ENCODE measurements at places on chromosomes 7 and 10.

DNA sequence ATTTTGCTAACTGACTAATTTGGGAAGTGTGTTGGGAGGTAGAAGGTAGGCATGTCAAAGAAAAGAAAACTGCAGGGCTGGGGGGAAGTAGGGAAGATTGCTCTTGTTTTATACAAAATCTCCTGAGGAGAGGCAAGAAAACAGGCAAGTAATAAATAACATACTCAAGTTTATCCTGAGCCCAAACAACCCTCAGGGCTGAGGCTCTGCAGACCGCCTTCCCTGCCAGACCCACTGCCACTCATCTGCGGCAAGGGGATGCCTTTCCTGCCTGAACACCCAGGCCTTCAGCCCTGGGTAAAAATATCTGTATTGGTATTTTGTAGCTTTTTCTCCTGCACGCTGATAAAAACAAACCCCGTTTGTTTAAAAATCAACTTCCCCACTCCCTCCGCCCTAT is 399.8 kb upstream of the NFE2L3 start:
- no peak for DNase-seq

DNA sequence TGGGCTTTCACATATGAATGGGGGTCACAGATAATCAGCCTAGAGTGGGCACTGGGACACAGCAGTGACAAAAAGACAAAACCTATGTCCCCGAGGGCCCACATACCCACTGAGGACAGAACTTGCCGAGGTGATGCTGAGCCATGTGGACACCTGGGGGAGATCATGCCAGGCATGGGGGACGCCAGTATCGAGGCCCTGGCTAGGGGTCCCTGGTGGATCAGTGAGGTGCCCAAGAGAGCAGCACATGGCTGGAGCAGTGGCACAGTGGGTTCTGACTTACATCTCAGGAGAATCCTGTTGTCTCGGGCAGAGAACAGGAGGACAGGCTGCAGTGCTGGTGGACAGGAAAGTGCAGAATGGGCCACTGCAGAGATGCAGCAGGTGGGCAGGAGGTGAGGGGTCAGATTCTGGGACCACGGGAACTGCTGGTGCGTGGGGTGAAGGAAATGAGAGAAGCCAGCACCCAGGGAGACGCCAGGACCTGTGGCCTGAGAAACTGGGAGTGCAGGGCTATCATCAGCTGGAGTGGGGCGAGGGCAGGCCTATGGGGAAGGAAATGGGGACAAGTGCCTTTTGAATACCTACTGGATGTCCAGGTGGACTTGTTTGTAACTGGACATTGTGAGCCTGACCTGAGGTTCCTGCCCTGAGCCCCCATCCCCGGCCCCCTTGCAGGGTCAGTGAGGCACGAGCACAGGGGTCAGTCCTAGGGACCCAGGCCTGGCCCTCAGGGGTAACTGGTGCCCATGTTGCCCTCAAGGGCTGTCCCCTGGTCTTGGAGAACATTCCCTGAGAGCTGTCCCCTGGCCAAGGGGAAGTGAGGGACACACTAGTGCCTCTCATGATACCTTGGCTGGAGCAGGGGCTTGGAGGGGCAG is 91.2 kb upstream of the RET start:
- no peak for DNase-seq

DNA sequence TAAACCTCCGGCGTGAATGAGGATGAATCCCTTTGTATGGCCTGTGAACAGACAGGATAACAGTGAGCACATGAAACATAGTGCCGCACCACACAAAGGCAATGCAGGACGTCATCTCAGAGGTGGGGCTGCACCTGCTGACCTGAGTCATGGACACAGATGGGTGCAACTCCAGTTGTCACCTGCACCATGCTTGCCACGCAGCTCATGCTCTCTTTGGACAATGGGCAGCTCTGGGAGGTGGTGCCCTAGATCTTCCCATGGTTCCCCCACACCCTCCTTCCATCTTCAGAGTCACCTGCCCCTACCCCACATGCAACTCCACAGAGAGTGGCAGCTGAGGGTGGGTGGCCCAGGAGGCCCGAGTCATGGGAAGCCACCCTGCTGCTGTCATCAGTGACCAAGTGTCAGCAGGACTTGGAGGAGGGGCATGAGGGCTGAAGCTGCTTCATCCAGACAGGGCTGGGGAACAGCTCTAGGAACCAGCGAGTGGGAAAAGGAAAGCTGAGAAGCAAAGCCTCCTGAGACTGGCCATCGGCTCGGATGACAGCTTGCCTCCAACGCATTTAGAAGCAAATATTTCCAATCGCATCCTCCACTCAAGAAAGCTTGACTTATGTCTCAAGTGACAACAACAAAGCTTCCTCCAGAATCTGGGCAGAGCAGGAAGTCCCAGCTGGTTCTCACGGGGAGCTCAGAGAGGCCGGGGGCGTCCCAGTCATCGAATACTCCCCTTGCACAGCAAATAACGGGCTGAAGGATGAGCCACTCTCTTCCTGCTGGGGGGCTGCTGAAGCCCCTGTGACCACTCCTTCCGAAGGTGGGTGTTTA is 27.1 kb downstream of the VIPR2 start:
- no peak for DNase-seq

GRCh38 chr7:24786941-24787340 is 29.7 kb upstream of the GSDME start:
- DNase-seq = no peak

GRCh38 chr7:37035631-37036030 is 311.3 kb upstream of the AOAH start:
- no peak for DNase-seq

- no peak for DNase-seq
Measured at GRCh38 chr10:67017218-67017617, 91.4 kb downstream of the LRRTM3 start.

DNA sequence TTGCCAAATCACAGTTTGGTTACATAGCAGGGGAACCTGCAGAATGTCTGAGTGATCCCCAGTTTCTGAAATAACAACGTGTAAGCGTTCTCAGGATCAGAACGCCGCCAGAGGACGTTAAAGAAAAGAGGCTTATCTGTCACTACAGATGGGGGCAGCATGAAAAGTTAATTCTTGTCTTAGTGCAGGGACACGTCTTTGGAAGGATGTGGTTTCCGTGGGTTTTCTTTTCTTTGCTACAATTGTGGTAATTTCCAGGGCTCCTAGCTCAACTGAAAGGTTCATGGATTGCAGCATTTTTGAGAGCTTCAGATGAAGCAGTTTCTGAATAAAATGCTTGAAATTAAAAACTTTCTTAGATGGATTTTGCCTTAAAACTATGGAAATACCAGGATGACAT is 106.6 kb downstream of the PRKCQ start:
- DNase-seq = no peak

GRCh38 chr10:93352638-93353383 is 129.3 kb downstream of the MYOF start:
- DNase-seq = peak; percentile 46

- DNase-seq = no peak
Measured at GRCh38 chr7:131057794-131058070, 269.9 kb upstream of the MKLN1 start.

DNA sequence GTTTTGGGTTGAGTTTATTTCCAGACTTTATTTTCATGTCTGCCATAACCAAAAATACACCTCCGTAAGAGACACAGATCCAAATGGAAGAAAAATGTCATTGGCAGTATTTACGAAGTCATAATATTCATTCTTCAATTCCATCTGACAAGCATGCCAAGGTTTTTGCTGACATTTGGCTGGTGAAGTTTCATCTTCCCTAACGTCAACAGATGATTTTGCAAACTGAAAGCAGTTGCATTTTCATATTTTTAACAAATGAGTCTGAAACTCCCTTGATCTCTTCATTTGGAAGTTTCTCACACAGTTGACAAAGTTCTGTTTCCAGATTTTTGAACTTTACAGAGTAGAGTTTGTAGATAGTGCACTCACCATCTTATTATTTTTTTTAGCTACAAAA is 114.5 kb downstream of the CALN1 start:
- DNase-seq = no peak

DNA sequence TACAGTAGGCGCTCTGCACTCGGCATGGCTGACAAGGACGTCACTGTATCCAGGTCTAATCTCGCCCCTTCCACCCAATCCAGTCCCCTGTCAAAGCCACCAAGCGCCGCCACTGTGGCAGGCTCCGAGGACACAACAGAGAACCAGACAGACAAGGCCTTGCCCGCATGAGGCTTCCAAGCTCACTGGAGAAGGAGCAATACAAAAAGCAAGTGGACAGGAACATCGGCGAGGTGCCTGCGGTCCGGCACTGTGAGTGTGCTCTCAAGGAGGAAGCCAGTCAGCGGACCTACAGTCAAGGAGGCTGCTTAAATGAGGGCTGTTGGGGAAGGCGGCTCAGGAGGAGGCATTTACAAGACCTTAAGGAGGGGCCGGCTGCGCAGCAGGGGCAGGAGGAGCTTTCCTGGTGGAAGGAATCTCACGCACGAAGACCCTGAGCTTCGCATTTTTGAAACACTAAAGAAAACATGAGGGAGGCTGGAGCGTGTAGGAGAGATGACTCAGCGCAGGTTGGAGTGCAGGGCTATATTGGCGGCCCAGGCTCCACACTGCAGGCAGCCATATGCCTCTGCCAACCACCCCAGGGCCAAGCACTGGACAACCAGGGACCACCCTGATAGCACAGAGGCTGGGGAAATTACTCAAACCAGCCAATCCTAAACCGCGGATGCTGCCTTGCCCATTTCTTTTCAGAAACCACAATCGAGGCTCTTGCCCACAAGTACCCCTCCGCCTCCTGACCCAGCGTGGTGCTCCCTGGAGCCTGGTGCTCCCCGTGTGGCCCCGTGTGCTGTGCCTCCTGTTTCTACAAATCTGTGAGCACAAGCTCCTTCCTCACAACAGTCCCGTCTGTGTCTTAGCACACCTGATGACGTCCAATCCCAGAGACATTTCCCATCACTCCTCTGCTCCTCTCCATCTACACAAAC is 28.9 kb downstream of the GNA12 start:
- DNase-seq = no peak

DNA sequence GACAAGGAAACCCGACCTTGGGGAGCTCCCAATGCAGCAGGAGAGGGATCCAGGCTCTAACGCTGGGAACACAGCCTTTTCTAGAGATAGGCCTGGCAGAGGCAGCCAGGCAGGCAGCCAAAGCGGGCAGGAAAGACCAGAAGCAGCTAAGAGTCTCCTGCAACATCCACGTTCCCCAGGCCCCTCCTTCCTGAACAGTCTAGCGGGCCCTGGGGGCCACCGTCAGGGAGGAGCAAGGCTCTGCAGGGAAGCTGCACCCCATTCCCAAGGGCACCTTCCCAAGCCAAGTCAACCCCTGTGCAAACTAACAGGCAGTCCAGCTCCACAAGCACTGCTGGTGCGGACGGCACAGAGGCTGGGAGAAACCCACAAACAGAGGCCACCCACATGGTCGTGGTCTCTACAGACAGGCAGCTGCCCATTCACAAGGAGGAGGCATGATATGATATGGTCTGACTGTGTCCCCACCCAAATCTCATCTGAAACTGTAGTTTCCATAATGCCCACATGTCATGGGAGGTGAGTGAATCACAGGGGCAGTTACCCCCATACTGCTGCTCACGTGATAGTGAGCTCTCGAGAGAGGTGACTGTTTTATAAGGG is 115.7 kb downstream of the MAD1L1 start:
- DNase-seq = no peak

DNA sequence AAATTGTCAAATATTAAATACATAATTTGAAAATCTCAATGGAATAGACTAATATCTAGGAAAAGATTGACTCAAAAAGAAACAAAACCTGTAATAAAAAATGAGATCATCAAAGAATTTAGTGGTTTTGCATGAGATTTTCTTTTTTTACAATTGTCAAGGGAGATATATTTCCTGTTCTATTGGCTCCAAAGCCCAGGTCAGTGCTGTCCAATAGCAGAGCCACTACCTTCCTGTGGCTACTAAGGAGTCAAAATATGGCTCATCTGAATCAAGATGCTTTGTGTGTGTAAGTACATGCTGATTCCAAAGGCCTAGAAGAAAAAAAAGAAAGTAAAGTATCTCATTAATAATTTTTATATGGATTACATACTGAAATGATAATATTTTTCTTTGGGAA is 191.9 kb downstream of the C7orf25 start:
- no peak for DNase-seq

DNA sequence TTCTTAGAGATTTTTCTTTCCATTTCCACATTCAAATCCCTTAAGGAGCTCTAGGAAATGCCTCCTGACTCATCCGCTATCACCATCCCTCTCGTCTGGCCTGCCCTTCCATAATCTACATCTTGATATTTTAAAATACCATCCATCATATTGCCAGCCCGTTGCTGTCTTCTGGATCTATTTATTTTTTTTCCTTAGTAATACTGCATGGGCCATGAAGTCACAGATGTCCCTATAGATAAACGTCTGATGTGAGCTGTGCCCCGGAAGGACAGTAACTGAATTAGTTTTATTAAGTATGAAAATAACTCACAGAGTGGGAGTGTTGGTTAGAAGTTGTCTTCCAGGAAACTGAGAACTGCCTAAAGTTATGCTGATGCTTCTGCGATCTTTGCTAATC is 76.2 kb downstream of the KLF6 start:
- no peak for DNase-seq

GRCh38 chr10:45513551-45513950 is 139.5 kb downstream of the ALOX5 start:
- no peak for DNase-seq

GRCh38 chr10:7085147-7085912 is 325.5 kb downstream of the SFMBT2 start:
- DNase-seq = no peak

GRCh38 chr7:45919993-45920459 is 1.0 kb downstream of the IGFBP3 start:
- DNase-seq = no peak

DNA sequence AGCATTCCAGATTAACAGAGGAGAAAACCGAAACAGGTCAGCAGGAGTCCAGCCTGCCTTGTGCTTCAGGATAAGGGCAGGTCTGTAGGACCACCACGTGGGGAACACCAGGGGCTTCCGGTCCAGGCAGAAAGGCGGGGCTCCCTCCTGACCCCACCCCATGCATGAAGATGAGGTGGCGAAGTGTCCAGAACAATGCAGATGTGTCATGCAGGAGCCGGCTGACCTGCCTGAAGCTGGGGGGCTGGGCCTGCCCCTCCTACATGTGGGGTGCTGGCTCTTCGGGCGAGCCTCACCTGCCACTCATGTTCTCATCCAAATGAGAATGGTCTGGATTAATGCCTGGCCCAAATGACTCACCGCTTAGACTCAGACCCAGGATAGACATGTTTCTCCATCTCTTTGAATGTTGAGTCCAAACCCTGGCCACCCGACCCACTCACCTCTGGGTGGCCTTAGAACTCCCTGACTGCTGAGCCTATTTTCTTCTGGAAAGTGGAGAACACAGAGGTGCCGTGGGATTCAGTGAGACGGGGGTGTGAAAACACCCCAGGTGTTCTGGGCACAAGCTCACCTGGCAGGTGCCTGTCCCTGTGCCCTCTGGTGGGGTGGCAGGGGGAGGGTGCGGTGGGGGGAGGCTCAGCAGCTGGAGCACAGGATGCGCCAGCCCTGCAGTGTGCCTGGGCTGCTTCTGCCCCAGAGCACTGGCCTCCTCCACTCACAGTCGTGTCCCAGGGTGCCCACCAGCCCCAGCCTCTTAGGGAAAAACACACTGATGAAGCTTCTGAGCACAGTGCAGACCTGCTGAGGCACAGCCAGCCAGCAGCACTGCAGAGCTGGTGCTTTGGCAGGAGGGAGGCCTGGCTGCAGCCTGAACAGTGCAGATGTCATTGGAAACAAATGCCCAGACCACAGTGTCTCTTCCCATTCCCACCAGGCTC is 55.2 kb upstream of the GDF10 start:
- no peak for DNase-seq

GRCh38 chr7:20927976-20928375 is 141.3 kb upstream of the SP8 start:
- no peak for DNase-seq

Data from LoVo (cell line).